Kidney capillary endothelial cell (primary cell): ENCODE measurements at places on chromosomes 3 and 15.

- no peak for DNase-seq
Measured at GRCh38 chr15:39056357-39056756, 491.7 kb upstream of the RASGRP1 start.

DNA sequence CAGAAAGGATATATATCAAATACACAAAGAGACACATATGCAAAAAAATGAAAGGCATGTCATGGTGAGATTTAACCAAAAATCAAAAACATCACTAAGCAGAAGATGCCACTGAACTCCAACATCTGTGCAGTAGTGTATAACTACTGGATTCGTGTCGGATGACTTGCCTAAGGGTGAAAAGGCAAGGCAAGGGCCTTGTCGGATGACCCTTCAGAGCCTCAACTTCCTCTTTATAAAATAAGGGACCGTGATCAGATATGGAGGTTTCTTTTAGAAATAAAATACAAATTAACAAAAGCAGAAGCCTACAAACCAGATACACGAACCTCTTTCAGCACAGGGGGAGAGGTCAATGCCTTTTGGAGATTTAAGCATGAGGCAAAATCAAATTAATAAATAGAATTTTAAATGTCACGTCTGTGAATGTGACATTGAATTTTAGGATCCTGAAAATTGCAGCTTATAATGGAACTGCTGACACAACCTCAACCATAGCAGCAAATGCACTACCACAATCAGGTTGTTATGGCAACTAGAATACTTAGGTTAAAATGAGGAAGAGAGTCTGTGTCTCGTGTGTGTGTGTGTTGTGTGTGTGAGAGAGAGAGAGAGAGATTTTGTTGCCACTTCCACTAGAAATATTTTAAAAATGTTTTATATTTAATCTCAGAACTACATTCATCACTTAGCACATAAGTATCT is 8.3 kb upstream of the CHRM5 start:
- DNase-seq: no peak

GRCh38 chr3:32880225-32880624 is 62.4 kb downstream of the TRIM71 start:
- no peak for DNase-seq

- no peak for DNase-seq
Measured at GRCh38 chr3:160564258-160564911, 986 bp downstream of the KPNA4 start.

- no peak for DNase-seq
Measured at GRCh38 chr3:30649572-30650318, 43.3 kb downstream of the TGFBR2 start.

DNA sequence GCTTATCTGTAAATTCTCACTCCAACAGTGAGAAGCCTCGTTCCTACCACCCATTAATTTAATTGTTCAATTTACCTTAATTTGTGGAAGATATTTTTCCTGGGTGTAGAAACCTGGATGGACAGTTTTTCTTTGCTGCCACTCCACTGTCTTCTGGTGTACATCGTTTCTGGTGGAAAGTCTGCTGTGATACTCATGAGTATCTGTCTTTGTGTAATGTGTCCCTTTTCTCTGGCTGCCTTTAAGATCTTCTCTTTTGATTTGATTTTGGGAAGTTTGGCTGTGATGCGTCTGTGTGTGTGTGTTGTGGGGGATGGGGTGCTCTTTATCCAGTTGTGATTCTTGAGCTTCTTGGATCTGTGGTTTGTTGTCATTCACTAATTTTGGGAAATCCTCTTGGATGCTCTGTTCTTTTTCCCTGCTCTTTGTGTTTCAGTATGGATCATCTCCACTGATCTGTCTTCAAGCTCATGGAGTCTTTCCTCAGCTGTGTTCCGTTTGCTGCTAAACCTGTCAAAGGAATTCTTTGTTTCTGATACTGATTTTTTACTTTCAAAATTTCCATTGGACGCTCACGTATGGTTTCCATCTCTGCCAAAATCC is 42.2 kb upstream of the NR2C2 start:
- no peak for DNase-seq

GRCh38 chr3:98553021-98553563 is 21.3 kb downstream of the GPR15 start:
- DNase-seq: no peak

GRCh38 chr3:46065294-46065705 is 38.0 kb upstream of the XCR1 start:
- no peak for DNase-seq

- no peak for DNase-seq
Measured at GRCh38 chr3:190008432-190008831, 112.3 kb downstream of the P3H2 start.

- no peak for DNase-seq
Measured at GRCh38 chr15:65368302-65369211, 9.2 kb downstream of the IGDCC3 start.

DNA sequence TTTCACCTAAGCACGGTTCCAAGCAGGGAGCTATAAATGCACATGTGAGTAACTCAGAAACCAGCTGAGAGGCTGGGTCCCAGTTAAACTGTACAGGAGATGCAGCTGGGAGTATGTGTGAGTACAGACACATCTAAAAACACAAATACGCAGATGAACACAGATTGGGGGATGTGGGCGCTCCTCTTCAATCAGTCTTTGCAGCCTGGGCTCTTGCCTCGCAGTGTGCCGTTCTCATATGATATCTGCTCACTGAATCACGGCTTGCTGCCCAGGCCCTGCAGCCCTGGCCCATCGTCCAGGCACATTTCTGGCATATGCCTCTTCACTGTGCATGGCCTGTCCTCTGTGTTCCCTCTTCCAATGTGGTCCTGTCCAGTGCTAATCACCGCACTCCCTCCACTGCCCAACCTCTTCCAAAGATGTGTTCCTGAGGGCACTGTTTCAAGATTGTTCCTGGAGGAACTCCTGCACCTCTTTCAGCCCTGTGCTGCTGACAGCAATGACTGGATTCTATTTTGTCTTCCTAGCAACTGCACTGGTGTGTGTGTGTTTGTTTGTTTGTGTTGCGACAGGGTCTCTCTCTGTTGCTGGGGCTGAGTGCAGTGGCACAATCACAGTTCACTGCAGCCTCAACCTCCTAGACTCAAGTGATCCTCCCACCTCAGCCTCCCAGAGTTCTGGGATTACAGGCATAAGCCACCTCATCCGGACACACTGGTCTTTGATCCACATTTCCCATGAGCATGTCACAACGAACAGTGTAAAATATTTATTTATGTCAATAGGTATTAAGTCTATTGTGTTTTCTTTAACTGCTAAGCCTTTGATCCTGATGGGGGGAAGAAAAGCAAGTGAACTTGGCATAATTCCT is 17.0 kb downstream of the CA12 start:
- no peak for DNase-seq

DNA sequence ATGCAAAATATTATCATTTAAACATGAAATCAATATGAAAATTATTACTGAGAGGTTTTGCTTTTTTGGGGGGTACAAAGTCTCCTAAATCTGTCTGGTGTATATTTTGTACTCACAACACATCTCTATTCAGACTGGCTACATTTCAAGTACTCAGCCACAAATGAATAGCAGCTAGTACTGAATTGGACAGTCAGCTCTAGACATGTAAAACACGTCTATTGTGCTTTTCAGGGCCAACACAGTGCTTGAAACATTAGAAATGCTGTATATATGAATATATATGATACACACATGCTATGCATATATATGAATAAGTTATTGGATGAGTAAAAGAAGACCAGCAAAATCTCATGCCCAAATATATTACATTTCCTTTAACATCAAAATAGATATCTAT is 103.8 kb upstream of the CFAP20DC start:
- no peak for DNase-seq

- DNase-seq: no peak
Measured at GRCh38 chr3:31341130-31341529, 191.6 kb upstream of the STT3B start.

DNA sequence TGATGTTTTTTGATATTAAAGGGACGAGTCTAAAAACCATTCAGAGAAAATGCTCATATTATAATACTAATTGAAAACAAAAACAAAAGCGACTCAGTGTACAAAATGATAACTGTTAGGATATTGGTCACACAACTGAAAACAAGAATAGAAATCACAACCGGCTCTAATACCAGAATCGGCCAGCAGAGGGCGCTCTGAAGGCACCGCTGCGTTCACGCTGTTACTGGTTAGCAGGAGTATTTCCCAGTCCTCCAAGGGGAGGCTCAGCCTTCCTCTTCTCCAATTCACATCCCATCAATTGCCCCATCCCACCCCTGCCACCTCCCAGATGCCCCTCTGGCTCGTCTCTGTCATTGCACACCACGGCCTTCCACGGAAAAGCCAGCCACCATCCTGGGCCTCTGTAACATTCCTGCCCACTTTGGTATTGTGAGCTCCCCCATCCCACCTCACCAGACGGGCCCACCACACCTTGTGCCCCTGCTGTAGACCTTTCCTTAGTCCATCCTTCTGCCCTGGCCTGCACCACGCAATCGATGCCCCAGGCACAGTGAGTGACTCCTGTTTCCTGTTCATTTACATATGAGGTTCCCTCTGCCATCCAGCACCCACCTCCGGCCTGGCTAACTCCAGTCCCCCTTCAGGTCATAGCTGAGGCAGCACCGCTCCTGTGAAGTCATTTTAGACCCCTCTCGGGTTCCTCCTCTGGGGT is 8.5 kb downstream of the FAM107A start:
- DNase-seq: peak; percentile 66

DNA sequence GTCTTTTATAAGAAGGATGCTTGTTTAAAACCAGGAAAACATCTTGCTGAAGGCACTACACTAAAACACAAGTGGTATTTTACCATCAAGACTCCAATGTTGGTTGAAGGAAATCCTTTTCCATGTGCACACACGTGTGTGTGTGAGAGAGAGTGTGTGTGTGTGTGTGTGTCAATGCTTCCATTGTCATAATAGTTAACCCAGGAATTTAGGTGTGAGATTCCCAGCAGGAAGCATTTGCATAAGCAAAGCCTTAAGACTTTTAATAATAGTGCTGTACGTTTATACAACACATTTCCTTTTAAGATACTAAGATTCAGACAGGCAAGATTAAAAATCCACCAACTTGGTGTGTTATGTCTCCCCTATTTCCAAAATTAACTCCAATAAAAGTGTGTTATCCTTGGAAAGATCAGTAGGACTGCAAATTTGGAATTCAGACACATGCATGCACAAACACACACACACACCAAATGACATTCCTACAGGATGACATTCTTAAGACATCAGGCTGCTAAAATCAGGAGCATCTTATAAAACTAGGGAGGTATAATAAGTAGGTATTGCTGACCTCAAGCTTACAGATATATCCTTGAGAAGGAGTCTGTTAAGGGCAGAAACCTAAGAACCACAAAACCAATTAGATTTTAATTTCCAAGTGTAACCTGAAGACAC is 18.3 kb downstream of the LMCD1 start:
- no peak for DNase-seq

GRCh38 chr15:65841121-65841930 is 28.0 kb upstream of the RAB11A start:
- peak; percentile 76 for DNase-seq

GRCh38 chr3:15531346-15531745 is 9.8 kb upstream of the COLQ start:
- no peak for DNase-seq

GRCh38 chr15:88518903-88519302 is 27.6 kb downstream of the DET1 start:
- no peak for DNase-seq

DNA sequence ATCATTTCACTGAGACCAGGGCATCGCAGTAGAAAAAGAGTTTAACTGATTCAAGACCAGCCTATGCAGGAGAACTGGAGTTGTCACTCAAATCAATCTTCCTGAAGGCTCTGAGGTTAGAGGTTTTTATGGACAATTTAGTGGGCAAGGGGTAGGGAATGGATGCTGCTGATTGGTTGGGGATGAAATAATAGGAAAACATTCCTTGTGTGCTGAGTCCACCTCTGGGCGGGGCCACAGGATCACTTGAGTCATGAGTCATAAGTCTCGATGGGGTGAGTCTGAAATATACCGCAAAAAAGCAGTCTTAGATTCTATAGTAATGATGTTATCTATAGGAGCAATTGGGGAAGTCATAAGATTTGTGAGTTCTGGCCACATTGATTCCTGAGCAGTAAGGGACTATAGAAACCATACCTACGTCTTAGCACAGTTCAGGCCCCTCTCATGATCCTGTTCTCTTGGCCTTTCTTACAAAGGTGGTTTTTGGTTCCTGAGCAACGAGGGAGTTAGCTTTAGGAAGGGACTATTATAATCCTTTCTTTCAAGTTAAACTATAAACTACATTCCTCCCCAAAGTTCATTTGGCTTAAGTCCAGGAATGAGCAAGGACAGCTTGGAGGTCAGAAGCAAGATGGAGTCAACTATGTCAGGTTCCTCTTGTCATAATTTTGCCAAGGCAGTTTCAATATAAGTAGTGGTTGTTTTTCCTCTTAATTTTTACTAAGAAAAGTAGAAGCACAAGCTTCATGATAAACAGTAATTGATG is 2.7 kb upstream of the OPA1 start:
- DNase-seq: no peak

DNA sequence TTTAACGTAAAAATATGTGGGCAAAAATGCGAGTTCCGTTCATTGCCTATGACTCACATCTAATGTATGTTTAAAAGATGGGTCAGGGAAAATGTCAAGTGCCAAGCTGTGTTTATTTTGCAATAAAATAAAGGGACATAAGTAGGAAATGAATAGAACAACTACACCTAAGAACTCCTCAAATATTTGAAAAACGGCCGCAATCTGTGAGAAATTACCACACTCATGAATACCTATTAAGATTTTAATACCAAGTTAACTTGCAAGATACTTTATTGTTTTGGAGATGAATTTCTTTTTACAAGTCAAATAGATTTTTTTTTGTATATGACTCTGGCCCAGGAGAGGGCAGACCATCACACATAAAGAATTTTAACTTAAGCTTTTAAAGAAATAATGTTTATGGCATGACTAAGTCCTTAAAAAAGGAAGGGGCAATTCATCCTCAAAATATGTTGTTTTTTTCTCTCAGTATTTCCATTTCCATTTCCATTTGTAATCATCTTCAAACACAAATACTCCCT is 152.7 kb downstream of the SUCNR1 start:
- peak; percentile 82 for DNase-seq
